ENCODE measurements at places on chromosomes 1 and 21.

- DNase-seq: no peak
These were observed 112.3 kb downstream of the OMA1 start for GRCh38 chr1:58434181-58434580.

DNA sequence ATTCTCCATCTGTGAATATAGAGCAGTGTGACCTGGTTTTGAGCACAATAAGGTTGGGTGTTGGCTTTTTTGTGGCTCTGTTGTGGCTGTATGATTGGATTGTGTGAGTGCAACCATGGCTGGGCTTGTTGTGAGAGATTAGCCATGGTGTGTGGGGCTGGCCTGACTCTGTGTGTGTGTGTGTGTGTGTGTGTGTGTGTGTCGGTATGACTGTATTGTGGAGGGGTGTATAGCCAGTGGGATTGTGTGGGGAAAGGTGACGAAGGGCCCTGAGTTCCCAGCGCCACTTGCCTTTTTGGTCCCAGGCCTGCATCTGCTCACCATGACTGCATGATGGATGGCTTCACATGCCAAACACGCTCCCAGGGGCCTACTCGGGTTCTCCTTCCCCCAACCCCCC, 5.9 kb upstream of the SLC6A9 start:
- DNase-seq: peak; percentile 42

- DNase-seq: no peak
These were observed 8.8 kb downstream of the MDM4 start for GRCh38 chr1:204524986-204525385.

- DNase-seq: no peak
These were observed 59.3 kb downstream of the MAN1C1 start for GRCh38 chr1:25675729-25676476.

- no peak for DNase-seq
These were observed 174.8 kb downstream of the CLIC6 start for GRCh38 chr21:34843562-34843961.

- no peak for DNase-seq
These were observed 7.4 kb downstream of the KYAT3 start for GRCh38 chr1:88985032-88985431.

- DNase-seq: no peak
These were observed 622.3 kb downstream of the PTPRU start for GRCh38 chr1:29858646-29859045.

DNA sequence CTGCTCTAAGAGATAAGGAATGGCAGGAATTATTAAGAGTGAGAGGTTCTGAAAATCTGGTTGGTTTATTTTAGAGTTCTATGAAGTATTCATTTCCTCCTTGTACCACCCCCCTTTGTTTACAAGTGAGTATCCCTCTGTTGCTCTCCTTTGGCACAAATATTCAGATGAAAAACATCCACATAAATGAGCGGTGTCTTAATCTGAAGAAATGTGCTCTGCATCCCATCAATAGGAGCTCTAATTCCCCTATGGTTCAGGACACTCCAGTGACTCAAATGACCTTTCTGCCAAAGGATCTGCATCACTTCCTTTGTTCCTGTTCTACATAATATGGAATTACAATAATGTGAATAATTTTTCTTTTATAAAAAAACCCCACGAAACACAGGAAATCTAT, 16.6 kb downstream of the DDAH1 start:
- no peak for DNase-seq
